Activated B cell treated with CpG ODN at 0.5 μM for 24 hours (primary cell): ENCODE measurements at places on chromosomes 2 and 18. TPM values are rescaled to one million over a fixed set of nuclear protein-coding genes. Genes with fewer than 3 reads are reported as not detected.

TDRD15 gene
- 0.49 and 0.58 TPM in 2 replicates for total RNA-seq

FAM124B gene
- total RNA-seq = 0.29 TPM in 1 of 2 replicates, not detected in the other

GRCh38 chr2:24873619-24874018 lies 46.4 kb downstream of the ADCY3 start:
- no peak overlapping the region for H3K4me3 ChIP-seq
- peaks cover 43% of the 10 kb centered on the region for H3K36me3 ChIP-seq
- no peak for DNase-seq
- no peaks in the 10 kb centered on the region for H3K27me3 ChIP-seq
- peaks cover 2% of the 10 kb centered on the region for H3K4me1 ChIP-seq
- no peak overlapping the region for H3K27ac ChIP-seq

- H3K27ac ChIP-seq = no peak overlapping the region
- no peaks in the 10 kb centered on the region for H3K27me3 ChIP-seq
- no peak overlapping the region for H3K4me3 ChIP-seq
- H3K4me1 ChIP-seq = no peaks in the 10 kb centered on the region
- DNase-seq = no peak
Observed at GRCh38 chr2:52611759-52612158, 1155.8 kb upstream of the CHAC2 start.

GRCh38 chr2:238457927-238458324 lies 31.2 kb downstream of the ASB1 start:
- H3K27ac ChIP-seq = no peak overlapping the region
- no peaks in the 10 kb centered on the region for H3K36me3 ChIP-seq
- no peak overlapping the region for H3K4me3 ChIP-seq
- no peaks in the 10 kb centered on the region for H3K27me3 ChIP-seq
- peaks cover 1% of the 10 kb centered on the region for H3K4me1 ChIP-seq

DNA sequence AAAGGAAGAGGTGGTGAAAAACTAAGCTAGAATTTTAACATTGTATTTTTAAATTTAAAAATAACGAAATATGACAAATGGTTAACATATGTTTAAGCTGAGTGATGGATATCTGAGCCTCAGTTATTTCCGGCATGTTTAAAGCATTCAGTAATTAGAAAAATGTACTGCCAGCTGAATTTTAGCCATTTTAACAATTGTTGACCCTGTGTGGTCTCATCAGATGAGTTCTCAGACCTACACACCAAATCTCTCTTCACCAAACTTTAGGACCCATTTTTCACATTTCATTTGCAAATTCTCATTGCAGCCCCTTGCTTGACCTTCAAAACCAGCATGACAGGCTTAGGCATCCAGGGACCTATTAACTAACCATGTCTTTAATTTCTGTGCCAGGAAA lies 91.5 kb upstream of the RGPD4 start:
- no peaks in the 10 kb centered on the region for H3K27me3 ChIP-seq
- DNase-seq = no peak
- H3K27ac ChIP-seq = no peak overlapping the region
- H3K4me1 ChIP-seq = no peaks in the 10 kb centered on the region

GRCh38 chr2:215882689-215883088 lies 130.7 kb downstream of the MREG start:
- H3K4me1 ChIP-seq = no peaks in the 10 kb centered on the region
- no peak overlapping the region for H3K4me3 ChIP-seq
- no peak for DNase-seq
- H3K27ac ChIP-seq = no peak overlapping the region

- peaks cover 15% of the 10 kb centered on the region for H3K27me3 ChIP-seq
- peaks cover 7% of the 10 kb centered on the region for H3K4me1 ChIP-seq
- no peak overlapping the region for H3K4me3 ChIP-seq
- no peaks in the 10 kb centered on the region for H3K36me3 ChIP-seq
- no peak overlapping the region for H3K27ac ChIP-seq
Observed at GRCh38 chr2:236600892-236601291, 31.3 kb downstream of the ACKR3 start.

DNA sequence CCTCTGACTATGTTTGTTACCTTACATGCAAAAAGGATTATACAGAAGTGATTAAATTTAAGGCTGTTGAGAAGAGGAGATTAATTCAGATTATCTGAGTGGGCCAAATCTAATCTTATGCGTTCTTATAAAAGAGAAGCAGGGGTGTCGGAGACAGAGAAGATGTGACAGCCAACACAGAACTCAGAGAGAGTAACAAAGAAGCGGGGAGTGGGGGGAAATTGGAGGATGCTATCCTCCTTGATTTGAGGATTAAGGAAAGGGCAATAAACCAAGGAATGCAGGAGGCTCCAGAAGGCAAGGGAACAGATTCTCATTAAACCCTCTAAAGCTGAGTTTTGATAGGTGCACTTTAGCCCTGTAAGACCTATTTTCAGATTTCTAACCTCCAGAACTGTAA lies 291.3 kb upstream of the REG3G start:
- H3K27ac ChIP-seq = no peak overlapping the region
- no peak overlapping the region for H3K4me3 ChIP-seq
- no peaks in the 10 kb centered on the region for H3K4me1 ChIP-seq
- no peaks in the 10 kb centered on the region for H3K27me3 ChIP-seq
- no peak for DNase-seq

DNA sequence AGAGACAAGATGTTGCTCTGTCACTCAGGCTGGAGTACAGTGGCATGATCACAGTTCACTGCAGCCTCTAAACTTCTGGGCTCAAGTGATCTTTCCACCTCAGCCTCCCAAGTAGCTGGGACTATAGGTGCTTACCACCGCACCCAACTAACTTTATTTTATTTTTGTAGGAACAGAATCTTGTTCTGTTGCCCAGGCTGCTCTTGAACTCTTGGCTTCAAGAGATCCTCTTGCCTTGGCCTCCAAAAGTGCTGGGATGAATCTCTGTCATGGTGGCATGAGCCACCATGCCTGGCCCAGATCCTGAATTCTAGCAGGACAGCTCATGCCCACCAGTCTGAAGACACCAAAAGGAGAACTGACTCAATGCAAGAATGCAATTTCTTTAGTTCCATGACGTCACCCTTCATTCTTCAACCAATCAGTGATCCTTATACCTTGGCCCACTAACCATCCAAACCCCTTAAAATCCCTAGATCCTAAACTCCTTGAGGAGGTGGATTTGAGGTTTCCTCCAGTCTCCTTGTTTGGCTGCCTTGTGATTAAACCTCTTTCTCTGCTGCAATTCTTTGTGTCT lies 25.6 kb upstream of the CXXC1 start:
- H3K27ac ChIP-seq = peak overlapping the region; percentile 85
- peaks cover 76% of the 10 kb centered on the region for H3K4me1 ChIP-seq
- DNase-seq = no peak
- H3K36me3 ChIP-seq = no peaks in the 10 kb centered on the region
- no peaks in the 10 kb centered on the region for H3K27me3 ChIP-seq
- peak overlapping the region; percentile 41 for H3K4me3 ChIP-seq

SAG gene
- 0.04 TPM in 1 of 2 replicates, not detected in the other for total RNA-seq

DNA sequence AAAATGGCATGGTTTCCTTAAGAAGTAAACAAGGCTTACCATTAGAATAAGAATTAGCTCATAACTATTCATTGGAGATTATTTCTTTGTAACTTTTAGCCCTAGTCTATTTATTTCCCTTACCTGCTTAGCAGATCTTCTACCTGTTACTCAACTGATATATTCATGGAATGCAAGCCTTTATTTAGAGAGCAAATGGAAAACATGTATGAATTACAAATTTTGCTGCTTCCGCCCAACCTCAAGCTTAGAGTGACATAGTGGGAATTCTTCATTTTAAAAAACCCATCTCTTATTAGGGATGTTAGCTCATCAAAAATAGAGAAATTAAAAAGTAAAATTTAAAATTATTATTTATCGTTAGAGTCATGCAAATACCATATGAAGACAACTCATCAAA lies 110.9 kb downstream of the STRN start:
- H3K27me3 ChIP-seq = no peaks in the 10 kb centered on the region
- no peak for DNase-seq
- no peak overlapping the region for H3K4me3 ChIP-seq
- peaks cover 71% of the 10 kb centered on the region for H3K36me3 ChIP-seq
- no peak overlapping the region for H3K27ac ChIP-seq

DNA sequence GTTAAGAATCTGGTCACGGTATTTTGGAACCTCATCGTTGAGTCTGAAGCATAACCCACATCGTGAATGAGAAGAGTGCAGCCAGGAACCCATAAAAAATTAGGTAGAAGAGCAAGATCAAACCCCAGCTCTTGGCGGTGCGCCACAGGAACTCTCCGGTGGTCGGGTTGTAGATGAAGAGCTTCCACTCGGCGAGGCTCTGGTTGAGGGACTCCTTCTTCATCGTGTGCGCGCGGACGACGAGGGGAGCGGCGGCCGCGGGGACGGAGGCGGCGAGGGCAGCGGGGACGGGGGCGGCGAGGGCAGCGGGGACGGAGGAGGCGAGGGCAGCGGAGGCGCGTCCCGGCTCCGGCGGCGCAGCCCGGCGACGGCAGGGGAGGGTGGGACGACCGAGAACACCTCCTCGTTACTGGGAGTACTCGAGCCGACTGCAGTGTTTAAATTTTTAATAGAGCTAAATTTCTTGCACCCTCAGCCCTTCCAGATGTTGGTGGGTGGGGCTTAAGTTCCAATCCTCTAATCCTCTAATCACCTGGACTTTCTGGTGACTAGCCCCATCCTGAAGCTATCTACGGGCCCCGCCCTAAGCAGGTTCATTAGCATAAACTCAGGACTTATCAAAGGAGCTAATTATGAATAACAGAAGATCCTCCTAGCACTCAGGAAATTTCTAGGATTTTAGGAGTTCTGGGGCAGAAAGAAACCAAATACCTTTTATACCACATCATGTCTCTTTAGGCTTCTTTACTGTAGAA lies 20.4 kb upstream of the PAPOLG start:
- H3K27ac ChIP-seq = no peak overlapping the region
- H3K4me3 ChIP-seq = peak overlapping the region; percentile 85
- H3K36me3 ChIP-seq = no peaks in the 10 kb centered on the region
- H3K27me3 ChIP-seq = peaks cover 30% of the 10 kb centered on the region

GRCh38 chr2:58133395-58133794 lies 86.8 kb downstream of the VRK2 start:
- peaks cover 48% of the 10 kb centered on the region for H3K36me3 ChIP-seq
- no peak overlapping the region for H3K4me3 ChIP-seq
- no peaks in the 10 kb centered on the region for H3K27me3 ChIP-seq
- no peak for DNase-seq
- H3K27ac ChIP-seq = no peak overlapping the region

GRCh38 chr2:37180006-37180639 lies 8.3 kb downstream of the SULT6B1 start:
- no peaks in the 10 kb centered on the region for H3K36me3 ChIP-seq
- no peaks in the 10 kb centered on the region for H3K4me1 ChIP-seq
- H3K27me3 ChIP-seq = peaks cover 2% of the 10 kb centered on the region
- DNase-seq = no peak
